Activated CD4-positive, alpha-beta T cell treated with anti-CD3 and anti-CD28 coated beads, Interleukin-2, Interleukin-4, amounts not matched to agents 100 ng/mL and 50 ng/mL, durations not matched to agents 16 hours and 8 hours (primary cell): ENCODE measurements at places on chromosomes 4 and X.

GRCh38 chr4:88097781-88098180, 60.7 kb downstream of the ABCG2 start:
- DNase-seq: no peak

GRCh38 chr4:121777625-121778024, 12.7 kb upstream of the SMIM43 start:
- no peak for DNase-seq

DNA sequence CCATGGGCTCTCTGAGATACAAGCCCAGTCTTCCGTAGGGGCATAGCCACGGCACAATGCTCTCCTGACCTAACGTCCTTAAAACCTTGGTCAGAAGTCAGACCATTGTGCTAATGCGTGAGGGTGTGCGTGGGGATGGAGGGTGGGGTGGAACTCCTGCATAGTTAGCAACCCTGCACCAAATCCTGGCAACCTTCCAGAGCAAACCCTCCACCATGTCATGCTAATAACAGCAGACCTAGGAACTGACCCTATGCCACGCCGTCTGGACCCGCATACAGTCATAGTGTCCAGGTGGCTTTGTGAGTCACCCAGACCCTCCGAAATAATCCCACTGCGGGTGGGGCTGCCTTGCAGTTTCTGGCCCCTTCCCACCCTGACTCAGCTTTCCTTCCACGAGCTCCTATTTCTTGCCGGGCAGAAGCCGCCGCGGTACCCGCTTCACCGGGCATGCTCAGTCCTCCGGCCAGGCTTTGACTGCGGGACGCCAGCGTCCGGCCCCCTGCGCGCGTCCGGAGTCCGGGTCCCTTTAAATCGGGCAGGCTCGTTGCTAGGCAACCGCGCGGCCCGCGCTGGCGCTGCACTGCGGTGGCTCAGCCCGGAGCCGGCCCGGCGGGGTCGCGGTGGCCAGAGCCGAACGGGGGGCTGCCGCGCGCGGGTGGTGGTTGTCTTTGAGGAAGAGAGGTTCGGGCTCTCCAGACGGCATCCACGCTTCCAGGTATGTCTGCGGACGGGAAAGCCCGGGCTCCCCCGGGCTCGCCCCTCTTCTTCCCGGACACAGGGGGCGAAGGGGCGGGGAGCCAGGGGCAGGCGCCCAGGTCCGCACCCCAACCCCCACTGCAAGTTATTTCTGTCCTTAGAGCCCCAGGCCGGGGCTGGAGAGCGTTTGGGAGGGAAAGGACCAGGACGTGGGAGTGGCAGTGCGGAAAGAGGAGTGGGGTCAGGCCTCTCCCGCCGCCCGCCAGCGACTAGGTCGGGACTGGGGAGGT, at the start of gene CCDC160:
CCDC160 (plus strand) TSS at position 557 of the 989 bp plus-strand sequence. CDS start 7,619 bp downstream, outside the sequence.
- DNase-seq: peak; percentile 0

- DNase-seq: peak; percentile 14
Measured at GRCh38 chrX:37753384-37753783, 26.5 kb upstream of the CYBB start.
